ENCODE measurements at places on chromosomes 4 and X. TPM values are rescaled to one million over a fixed set of nuclear protein-coding genes. Genes with fewer than 3 reads are reported as not detected.

Gene CTAG2
- 0.88 TPM for total RNA-seq

Gene SCML1
- 12.3 TPM for total RNA-seq

Gene XG
- total RNA-seq, result 3.2 TPM

Gene PABPC4L
- 2.7 TPM for total RNA-seq

Gene ODAPH
- not detected for total RNA-seq

Gene TBC1D9
- 19.4 TPM for total RNA-seq

Gene C4orf36
- 0.72 TPM for total RNA-seq

Gene ASB12
- total RNA-seq, result not detected

DNA sequence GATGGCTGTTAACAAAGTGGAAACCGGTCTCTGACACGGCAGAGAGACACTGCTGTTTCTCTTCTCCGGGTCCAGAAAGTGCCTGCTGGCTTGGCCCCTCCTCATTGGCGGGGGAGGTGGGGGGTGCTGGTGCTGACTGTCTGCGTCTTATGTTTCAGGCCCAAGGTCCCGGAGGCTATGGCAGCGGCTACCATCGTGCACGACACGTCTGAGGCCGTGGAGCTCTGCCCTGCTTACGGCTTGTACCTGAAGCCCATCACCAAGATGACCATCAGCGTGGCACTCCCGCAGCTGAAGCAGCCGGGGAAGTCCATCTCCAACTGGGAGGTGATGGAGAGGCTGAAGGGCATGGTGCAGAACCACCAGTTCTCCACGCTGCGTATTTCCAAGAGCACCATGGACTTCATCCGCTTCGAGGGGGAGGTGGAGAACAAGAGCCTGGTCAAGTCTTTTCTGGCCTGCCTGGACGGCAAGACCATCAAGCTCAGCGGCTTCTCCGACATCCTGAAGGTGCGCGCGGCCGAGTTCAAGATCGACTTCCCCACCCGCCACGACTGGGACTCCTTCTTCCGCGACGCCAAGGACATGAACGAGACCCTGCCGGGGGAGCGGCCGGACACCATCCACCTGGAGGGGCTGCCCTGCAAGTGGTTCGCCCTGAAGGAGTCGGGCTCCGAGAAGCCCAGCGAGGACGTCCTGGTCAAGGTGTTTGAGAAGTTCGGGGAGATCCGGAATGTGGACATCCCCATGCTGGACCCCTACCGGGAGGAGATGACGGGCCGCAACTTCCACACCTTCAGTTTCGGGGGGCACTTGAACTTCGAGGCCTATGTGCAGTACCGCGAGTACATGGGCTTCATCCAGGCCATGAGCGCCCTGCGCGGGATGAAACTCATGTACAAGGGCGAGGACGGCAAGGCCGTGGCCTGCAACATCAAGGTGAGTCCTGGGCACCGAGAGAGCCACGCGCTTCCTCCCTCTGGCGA, 2.2 kb downstream of the AKAP17A start:
- peak; percentile 88 for DNase-seq

GRCh38 chrX:73561801-73562200, 1.2 kb upstream of the CHIC1 start:
- DNase-seq, result peak; percentile 45

DNA sequence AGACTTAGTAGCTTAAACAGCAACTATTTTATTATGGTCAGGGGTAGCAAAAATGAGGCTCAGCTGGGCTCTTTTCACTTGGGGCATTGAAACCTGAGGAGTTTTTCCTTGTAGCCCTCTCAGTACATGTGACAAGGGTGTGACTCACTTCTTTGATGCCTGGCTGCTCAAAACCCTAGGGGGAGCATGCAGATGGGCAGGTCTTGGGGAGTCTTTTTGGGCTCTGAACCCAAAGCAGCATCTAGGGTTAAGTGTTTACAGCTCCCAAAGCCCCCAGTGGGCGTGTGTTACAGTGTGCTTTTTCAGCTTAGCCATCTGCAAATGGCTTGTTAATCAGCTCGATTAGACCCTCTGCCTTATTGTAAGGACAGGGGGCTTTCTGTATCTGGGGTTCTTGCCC, 1752.7 kb downstream of the PCDH7 start:
- DNase-seq, result no peak

GRCh38 chr4:154578919-154579318, 11.6 kb downstream of the FGA start:
- DNase-seq, result no peak

DNA sequence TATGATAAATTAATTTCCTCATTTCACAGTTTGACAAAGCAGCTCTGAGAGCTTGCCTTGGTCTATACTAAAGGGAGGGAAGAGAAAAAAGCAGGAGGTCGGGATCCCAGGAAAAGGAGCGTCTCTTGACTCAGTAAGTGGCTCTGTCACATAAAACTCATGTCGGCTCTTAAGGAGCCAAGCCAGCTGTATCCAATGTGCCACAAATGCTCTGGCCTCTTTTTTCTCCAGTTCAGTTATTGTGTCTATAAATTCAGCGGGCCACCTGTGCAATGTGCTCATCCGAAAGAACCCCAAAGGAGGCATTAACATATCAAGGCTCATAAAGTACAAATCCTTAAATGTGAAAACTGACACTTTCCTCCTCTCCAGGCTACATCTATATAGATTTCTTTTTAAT, 337.7 kb upstream of the FAM241A start:
- DNase-seq, result no peak

DNA sequence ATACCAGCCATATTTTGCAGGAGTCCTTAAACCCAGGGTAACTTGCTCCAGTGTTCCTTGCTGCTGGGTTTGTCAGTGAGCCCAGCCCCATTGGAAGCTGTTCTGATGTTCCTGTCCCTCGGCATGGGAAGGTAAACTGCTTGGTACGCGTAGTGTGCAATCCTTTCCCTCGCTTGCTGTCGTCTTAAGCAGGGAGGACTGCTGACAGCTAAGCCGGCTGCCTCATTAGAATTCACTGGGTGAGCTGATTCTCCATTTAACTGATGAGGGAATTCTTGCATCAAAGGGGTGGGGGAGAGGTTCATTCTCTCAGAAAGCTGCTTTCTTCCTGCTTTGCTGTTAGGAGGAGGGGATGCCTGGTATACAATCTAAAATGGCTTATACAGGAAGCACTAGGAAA, 164.6 kb downstream of the MID1IP1 start:
- no peak for DNase-seq

DNA sequence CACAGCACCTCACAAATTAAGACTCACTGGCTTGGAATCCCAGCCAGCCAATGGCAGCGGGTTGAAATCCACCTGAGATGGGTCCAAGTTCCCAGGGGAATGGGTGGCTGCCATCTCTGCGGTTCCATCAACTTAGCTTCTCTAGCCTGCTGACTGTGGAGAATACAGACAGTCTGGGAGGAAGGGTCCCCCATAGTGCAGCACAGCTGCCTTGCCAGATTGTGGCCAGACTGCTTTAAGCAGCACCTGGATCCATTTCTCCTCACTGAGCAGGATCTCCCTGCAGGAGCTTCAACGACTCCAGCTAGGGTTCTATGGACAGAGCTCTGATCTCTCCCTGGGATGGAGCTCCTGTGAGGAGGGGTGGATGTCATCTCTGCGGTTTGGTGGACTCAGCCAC, 51.8 kb downstream of the DCK start:
- no peak for DNase-seq

DNA sequence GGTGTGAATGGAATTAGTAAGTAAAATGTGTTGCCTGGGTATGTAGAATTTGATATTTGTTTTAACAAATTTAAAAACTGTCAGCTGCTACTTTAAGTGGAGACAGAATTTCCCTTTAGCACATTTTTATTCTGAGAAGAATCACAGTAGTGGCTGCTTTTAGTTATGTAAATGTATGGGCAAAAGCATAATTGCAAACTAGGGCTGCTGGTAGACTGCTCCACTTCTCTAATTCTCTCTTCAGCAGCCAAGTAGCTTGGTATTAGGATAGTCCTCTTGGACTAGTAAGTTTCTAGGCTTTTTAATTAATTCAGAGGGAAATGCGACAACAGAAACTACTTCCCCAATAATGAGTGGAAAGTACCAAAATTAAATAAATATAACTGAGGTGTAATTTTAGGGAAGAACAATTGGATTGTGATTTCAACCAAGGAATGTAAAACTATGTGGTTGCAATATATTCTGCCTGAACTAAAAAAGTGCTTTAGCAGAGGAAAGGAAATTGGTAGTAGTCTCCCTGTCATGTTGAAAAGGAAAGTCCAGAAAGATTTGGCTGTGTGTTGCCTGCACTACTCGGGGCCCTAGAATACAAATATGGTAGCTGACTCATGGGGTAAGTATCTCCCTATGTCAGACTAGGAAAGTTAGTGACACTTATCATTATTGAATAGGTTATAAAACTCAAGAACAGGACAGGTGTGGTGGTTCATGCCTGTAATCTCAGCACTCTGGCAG, 9.2 kb upstream of the EIF4E start:
- peak; percentile 81 for DNase-seq

- no peak for DNase-seq
Measured at GRCh38 chr4:67106861-67107460, 438.3 kb downstream of the CENPC start.

GRCh38 chr4:112526061-112526460, 10.1 kb upstream of the NEUROG2 start:
- peak; percentile 56 for DNase-seq

- DNase-seq, result no peak
Measured at GRCh38 chrX:13168269-13168668, 123.8 kb upstream of the FAM9C start.

- DNase-seq, result peak; percentile 71
Measured at GRCh38 chrX:1754077-1754476, 139.2 kb downstream of the ASMT start.
